ENCODE measurements at places on chromosomes 3 and 15.
A peak's percentile ranks its signal among the peaks of the same experiment; 100 is the strongest.

DNA sequence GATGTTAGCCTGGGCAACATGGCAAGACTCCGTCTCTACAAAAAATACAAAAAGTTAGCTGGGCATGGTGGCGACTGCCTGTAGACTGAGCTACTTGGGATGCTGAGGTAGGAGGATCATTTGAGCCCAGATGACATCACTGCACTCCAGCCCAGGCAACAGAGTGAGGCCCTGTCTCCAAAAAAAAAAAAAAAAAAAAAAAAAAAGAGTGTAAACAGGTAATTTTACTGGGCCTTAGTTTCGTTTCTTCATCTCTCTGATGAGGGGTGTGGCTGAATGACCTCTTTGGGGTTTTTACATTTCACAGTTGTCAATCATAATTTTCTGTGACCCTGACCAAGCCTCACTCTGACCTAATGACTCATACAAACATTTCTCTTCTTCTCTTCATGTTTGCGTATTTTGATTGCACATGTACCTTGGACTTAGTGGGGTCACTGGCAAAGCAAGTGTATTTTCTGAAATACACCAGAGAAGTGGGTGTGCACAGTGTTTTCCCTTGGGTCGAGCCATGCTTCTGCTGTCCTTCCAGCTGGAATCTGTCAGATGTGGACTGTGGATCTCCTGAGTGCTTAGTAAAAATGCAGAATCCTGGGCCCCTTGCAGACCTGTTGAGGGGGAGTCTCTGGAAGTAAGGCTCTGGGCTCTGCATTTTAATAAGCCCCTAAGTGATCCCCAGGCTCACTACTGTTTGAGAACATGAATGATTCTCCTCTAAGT is 140.5 kb downstream of the FNDC3B start:
- peak; percentile 82 for DNase-seq

GRCh38 chr3:123880998-123881561 is 3.1 kb downstream of the MYLK start:
- peak; percentile 32 for DNase-seq

DNA sequence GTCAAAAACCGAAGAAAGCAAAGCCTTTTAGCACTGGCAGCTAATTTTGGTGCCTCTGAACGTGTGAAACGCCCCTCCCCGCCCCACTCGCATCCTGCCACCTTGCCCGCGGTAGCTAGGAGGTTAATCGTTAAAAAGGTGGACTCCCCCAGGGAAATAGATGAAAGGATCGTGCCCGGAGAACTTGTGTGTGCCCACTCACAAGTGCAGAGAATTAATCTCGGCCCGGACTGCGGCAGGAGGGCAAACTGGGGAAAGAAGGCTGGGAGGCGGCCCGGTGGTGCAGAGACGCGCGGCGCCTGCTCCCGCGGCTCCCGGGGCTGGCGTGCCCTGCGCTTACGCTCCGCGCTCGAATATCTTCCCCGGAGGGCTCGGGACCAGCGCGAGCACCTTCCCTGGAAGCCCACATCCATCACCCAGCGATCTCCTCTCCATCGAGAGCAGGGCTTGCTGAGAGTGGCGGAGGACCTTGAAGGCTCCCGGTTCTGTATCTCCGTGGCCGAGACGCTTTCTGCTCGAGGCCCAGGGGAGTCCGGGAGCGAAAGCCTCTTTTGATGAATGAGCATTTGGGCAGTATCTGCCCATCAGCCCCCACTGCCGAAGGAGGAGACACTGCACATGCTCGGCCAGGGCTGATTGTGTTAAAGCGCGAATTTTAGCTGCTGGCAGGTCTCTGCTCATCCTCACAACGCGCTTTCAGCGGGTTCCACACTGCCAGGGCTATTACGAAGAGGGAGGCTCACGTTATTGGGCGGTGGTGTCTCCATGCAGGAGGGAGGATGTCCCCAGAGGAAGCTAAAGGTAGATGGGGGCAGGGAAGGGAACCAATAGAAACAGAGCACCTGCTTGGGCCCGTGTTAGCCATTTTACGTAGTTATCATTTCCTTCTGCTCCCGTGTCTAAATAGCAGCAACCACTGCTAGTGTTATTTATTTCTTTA is 1.3 kb upstream of the SPTSSB start:
- DNase-seq: no peak

- DNase-seq: no peak
Measured at GRCh38 chr3:128433837-128434165, 32.9 kb downstream of the DNAJB8 start.

DNA sequence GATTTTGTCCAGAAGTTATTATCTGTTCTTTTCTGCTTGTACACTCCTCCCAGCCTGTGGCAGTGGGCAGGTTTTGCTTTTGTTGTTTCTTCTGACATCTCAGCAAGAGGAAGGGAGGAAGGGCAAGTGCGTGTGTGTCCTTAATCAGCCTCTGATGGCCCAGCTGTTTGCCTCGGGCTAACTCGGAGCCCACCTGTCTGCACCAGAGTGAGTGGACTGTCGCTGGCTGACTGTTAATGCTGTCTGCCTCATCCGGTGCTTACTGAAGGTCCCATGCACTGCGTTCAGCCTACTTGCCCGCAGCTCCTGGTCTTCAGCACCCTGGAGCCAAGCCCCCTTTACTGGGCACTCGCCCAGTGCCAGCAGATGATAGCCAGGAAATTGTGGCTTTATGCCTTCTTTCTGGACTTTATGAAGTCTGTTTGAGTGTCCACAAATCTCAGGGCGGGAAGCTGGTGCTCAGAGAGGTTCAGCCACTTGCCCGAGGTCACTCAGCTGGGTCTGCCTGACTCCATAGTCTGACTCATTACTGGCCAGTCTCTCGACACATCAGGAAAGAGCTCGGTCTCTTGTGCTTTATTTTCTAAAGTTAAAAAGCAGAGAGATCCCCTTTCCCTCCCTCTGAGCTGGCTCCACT is 89.5 kb downstream of the CHRNA7 start:
- DNase-seq: no peak

GRCh38 chr15:92130244-92130643 is 263.4 kb upstream of the ST8SIA2 start:
- no peak for DNase-seq

GRCh38 chr3:122993124-122993978 is 34.2 kb downstream of the SEMA5B start:
- DNase-seq: no peak

- DNase-seq: no peak
Measured at GRCh38 chr3:132854856-132855535, 132.8 kb upstream of the NPHP3 start.

- no peak for DNase-seq
Measured at GRCh38 chr3:48460517-48460902, 14.0 kb downstream of the ATRIP start.

GRCh38 chr3:4533489-4534443 is 40.6 kb downstream of the ITPR1 start:
- DNase-seq: peak; percentile 67

- peak; percentile 78 for DNase-seq
Measured at GRCh38 chr3:13004376-13004775, 68.9 kb downstream of the IQSEC1 start.

- DNase-seq: no peak
Measured at GRCh38 chr15:51758645-51759044, 7.2 kb downstream of the TMOD2 start.

- DNase-seq: peak; percentile 22
Measured at GRCh38 chr15:33200444-33200843, 5.9 kb upstream of the FMN1 start.

GRCh38 chr3:16377847-16378302 is 112.9 kb downstream of the OXNAD1 start:
- DNase-seq: no peak

DNA sequence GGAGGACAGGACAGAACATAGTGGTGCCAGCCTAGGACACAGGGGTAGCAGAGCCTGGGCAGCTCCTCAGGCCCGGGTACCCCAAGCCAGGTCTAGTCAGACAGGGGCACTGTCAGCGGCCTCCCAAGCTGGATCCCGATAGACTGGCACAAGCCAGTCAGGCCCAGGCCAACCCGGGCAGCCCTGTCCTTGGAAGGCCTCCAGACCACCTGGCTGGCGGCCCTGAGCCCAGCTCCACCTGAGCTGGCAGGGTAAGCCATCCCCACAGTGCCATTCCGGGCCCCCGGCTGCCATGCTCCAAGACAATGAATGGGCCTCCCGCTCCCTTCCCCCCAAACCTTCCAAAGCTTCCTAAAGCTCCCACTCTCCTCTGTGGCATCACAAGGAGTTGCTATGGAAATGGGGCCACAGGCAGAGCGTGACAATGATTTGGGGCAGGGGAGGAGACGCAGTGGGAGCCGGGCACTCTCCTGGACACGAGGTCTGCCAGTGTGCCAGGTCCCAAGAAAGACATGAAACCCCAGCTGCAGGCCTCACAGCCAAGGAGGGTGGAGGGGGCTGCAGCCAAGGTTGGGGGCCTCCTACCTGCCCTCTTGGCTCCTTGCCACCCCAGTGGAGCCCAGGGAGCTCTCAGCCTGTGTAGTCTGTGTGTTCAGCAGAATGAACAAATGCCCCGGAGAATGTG is 165.6 kb upstream of the LINGO1 start:
- DNase-seq: no peak

- DNase-seq: no peak
Measured at GRCh38 chr15:40872791-40873693, 992 bp downstream of the RHOV start.

- peak; percentile 71 for DNase-seq
Measured at GRCh38 chr15:43285609-43286037, 18.9 kb upstream of the TGM5 start.

DNA sequence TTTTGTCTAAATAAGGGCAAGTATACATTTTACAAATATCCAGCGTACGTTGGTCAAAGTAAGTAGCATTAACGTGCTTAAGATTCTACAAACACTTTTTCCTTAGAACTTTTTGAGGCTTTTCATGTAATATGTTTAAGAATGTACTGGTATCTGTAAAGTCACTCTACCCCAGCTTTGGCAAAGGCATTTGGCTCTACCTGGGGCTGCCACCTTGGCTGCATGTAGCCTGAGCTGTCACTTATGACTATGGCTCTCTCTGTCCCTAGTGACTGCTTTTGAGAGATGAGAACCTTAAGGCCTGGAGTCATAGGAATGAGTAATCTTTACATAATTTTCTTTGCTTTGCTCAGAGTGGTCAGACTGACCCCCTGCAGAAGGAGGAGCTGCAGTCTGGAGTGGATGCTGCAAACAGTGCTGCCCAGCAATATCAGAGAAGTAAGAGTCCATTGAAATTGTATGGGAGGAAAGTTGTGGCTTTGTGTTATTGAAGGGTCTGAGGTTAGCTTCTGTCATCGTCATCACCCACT is 61.2 kb downstream of the IQGAP1 start:
- no peak for DNase-seq

DNA sequence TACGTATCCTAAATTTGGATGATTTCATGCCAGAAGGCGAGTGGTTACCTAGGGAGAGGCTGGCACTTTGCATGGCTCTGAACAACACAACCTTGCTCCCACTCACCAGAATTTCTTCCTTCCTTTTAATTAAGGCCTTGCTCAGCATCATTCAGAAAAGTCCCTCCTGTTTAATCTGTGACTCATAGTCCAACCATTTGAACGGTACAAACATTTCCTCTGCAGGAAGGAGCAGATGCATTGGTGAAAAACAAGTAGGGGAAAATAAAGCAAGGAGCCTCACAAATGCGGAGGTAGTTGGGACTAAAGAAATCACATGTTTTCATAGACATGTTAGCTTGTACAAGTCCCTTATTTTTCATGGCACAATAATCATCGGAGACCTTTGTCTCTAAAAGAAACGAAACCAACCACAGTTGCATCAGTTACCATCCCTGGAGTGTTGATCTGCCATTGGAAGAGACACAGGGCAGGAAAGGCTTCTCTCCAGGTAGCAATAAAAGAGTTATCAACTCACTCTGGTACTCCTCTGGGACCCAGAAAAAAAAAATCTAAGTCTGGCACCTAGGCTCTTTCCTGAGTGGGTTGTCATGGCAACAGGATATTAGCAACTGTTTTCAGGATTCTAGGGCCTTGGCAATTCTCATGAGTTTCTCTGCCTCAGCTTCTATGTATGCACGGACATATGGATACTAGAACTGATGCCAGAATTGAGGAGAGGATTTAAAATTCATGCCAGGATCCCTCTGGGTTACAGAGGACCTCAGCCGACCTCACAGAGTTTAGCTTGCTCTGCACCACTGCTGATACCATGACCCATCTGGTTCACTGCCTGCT is 255.4 kb upstream of the ARPP21 start:
- DNase-seq: no peak

- DNase-seq: no peak
Measured at GRCh38 chr15:33322091-33322490, 11.3 kb downstream of the RYR3 start.

GRCh38 chr3:194750491-194750828 is 64.8 kb downstream of the FAM43A start:
- DNase-seq: no peak

DNA sequence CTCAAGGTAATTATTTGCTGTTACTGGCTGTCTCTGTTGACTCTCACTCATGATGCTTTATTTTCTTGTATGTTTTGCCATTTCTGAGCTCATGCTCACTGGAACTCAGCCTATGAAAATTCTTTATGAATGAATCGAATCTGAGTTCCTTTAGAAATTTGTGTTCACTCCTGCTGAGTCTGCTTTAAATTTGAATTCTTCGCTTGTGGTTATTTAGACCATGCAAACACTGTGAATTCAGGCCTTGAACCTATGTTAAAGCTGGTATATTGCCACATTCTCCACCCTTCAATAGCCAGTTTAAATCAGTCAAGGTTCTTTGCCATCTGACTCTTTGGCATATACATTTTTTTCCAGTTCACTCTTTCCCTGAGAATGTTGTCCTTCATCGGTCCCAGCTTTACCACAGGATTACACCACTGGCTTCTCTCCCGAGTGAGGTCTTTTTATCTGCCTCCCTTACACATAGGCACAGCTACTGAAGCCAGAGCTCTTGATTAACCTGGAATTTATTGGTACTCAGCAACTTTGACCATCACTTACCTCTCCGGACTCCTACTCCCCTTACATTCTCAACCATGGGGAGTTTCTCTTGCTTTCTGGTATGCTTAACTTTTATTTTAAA is 400.6 kb downstream of the VPS13C start:
- no peak for DNase-seq

DNA sequence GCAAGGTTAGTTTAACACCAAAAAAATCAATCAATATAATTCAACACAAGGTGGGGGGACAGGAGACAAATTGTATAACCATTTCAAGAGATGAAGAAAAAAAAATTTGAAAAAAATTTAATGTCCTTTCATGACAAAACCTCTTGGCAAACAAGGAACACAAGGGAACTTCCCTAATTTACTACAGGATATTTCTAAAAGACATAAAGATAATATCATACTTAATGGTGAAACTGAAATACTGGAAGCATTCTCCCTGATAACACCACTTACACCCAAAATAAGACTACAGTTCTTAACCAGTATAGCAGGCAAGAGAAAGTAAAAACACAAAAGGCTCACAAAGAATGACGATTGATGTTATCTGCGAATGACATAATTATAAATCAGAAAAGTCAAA is 44.7 kb downstream of the IFT57 start:
- peak; percentile 60 for DNase-seq

- no peak for DNase-seq
Measured at GRCh38 chr3:169458752-169459151, 204.8 kb downstream of the MECOM start.

- DNase-seq: no peak
Measured at GRCh38 chr3:133383175-133383574, 16.7 kb upstream of the BFSP2 start.

All from inflammatory macrophage treated with lipopolysaccharide for 4 hours (primary cell).